ENCODE measurements at places on chromosomes 12 and 14. TPM values are rescaled to one million over a fixed set of nuclear protein-coding genes. Genes with fewer than 3 reads are reported as not detected.

GRCh38 chr14:102906616-102907302 lies 15.7 kb upstream of the AMN start:
- DNase-seq: no peak

DNA sequence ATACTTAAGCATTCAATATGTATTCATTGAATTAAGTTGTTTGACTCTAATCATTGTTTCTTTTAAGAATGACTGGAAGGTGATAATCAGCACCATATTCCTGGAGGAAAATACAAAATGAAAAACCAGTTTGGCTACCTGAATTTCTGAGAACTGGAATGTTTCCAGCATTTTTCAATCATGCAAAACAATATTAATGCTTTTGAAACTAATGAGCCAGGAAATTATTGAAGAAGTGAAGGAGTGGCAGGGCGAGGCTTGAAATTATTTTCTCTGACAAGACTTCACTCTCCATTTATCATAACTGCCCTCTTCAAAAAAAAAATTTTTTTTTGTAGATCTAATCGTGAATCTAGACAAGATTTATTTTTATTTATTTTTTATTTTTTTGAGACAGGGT lies 19.0 kb downstream of the TMEM19 start:
- DNase-seq: no peak

- DNase-seq: no peak
These were observed 1.9 kb downstream of the SRSF5 start for GRCh38 chr14:69768873-69769272.

DNA sequence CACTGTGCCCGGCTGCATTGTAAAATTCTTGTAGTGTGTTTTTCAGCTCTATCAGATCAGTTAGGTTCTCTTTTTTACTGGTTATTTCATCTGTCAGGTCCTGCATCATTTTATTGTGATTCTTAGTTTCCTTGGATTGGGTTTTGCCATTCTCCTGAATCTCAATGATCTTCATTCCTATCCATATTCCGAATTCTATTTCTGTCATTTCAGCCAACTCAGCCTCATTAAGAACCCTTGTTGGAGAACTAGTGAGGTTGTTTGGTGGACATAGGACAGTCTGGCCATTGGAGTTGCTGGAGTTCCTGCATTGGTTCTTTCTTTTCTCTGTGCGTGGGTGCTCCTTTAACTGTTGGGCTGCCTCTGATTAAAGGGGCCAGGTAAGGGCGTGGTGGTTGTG lies 5.6 kb upstream of the C1S start:
- DNase-seq: no peak

GRCh38 chr12:24746006-24746671 lies 202.8 kb downstream of the BCAT1 start:
- no peak for DNase-seq

DNA sequence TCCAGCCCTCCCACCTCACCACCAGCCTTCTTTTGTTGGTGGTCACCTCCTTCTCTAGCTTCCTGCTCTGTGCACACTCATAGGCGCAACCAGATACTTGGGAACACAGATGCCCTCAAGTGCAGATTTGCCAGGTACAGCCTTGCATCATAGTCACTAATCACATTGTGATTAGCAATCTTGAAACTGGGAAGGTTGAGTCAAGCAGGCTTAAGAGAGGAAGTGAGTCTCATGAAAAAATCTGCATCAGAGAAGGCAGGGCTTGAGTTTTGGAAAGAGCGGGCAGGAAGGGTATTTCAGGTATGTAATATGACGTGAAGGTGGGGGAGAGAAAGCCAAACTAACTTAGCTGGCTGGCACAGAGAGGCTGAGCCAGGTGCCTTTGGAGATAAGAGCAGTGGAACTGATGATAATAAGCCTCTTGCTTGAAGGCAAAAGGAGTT lies 2.7 kb upstream of the RABGGTA start:
- DNase-seq: no peak

DNA sequence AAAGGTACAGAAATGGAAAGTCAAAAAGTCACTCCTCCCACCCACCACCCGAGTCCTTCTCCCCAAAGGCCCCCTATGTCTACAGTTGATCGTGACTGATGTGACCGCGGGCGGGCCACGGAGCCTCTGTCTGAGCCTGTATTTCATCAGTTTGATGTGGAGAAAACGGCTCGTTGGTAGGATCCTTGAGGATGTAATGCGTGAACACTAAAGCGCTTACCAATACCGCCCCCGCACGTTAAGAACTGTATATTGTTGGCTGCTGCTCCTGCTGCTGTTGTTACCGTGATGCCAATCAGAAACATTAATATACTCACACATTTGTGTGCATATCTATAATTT lies 24.6 kb upstream of the UBC start:
- DNase-seq: no peak

GRCh38 chr14:61925043-61925442 lies 162.8 kb downstream of the SNAPC1 start:
- DNase-seq: no peak

- DNase-seq: no peak
These were observed 73.1 kb downstream of the WDR20 start for GRCh38 chr14:102212845-102213244.

GRCh38 chr12:22231078-22231477 lies 103.4 kb downstream of the ST8SIA1 start:
- no peak for DNase-seq

- no peak for DNase-seq
These were observed 311.1 kb downstream of the TMEM121 start for GRCh38 chr14:105837349-105838063.

- DNase-seq: no peak
These were observed 206.6 kb downstream of the KIF26A start for GRCh38 chr14:104344818-104345620.

GRCh38 chr12:77213319-77213718 lies 147.9 kb upstream of the E2F7 start:
- no peak for DNase-seq

- no peak for DNase-seq
These were observed 196.2 kb upstream of the NUDT4 start for GRCh38 chr12:93181409-93181965.

GRCh38 chr12:70660620-70661219 lies 23.5 kb upstream of the PTPRB start:
- peak; percentile 78 for DNase-seq

- DNase-seq: no peak
These were observed 792.3 kb downstream of the TMEM121 start for GRCh38 chr14:106318700-106319099.

DNA sequence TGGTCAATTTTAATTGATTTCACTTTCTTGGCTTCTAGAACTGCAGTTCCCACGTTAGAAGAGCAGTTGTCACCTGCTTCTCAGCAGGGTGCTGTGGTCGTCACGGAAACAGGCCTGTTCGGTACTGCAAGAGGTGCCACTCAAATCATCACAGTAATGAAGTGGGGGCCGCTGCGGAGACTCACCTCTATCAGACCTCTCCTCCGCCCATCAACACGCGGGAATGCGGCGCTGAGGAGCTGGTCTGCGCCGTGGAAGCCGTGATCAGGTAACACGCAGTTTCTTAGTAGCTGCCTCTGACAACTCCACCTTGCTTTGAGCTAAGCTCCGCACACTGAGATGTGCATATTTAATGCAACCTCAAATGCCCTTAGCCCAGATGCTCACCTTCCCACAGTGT lies 107.2 kb downstream of the UNC79 start:
- no peak for DNase-seq

GRCh38 chr14:55976655-55977054 lies 141.6 kb upstream of the PELI2 start:
- no peak for DNase-seq

DNA sequence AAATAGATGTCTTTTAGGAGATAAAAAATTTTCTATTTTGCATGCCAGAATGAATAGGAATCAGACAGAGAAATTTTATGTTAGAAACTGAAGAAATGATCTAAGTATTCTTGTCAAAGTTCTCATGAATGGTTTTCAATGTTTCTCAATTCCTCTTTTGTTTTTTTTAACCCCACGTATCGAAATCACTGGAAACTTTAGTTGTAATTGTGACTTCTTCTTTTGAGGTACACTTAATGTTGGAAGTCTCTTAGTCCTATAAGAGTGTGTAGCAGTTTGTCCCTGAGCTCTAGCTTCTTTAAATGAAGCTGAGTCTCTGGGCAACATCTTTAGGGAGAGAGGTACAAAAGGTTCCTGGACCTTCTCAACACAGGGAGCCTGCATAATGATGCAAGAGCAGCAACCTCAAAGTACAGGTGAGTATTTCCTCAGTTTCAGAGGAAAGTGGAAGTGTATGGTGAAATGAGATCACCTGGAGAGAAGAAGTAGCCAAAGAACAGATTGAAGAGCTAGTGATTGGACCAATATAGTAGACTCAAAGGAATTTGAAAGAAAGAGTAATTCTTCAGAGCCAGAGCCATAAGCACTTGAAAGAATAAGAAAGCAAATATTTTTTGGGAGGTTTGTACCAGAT lies at the start of gene CLEC6A:
Gene CLEC6A, plus strand, starts transcription at position 236 of the 634 bp plus-strand sequence. Its CDS starts 150 bp downstream, at position 386.
- DNase-seq: no peak

DNA sequence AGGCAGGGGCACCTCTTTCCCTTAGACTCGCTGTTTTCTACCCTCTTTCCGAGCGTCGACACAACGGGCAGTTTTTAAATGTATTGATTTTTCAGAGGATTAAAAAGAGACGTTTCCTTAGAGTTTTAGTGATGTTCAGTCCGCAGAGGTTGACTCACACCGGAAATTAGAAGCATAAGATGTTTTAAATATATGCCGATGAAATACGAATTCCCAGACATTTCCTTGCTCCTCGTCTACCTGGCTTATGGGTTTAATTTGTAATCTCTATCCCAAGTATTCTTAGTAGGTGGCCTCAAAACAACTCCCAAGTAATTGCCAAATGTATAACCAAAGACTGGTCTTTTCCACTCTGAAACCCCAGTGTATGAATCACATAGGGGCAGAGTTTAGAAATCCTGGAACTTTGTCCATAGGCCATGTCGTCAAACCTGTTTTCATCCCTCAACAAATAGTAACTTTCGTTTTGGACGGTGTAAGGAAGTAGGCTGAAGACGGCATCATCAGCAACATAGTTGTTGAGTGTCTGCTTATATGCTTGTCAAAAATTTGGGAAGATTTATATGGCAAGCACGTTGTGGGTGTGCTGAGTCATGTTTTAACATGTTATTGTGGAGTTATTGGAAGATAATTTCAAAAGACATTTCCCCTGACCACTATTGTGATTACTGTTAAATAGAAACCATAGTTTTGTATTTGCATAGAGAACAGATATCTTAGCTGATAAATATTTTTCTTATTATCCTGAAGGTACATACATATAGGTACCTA lies 824 bp downstream of the TBK1 start:
- peak; percentile 34 for DNase-seq

- DNase-seq: no peak
These were observed 42.8 kb upstream of the CPM start for GRCh38 chr12:68975811-68976210.

- DNase-seq: no peak
These were observed 19.7 kb upstream of the DUSP16 start for GRCh38 chr12:12582193-12582881.

GRCh38 chr12:52197371-52198231 lies 5.8 kb upstream of the KRT80 start:
- DNase-seq: no peak

DNA sequence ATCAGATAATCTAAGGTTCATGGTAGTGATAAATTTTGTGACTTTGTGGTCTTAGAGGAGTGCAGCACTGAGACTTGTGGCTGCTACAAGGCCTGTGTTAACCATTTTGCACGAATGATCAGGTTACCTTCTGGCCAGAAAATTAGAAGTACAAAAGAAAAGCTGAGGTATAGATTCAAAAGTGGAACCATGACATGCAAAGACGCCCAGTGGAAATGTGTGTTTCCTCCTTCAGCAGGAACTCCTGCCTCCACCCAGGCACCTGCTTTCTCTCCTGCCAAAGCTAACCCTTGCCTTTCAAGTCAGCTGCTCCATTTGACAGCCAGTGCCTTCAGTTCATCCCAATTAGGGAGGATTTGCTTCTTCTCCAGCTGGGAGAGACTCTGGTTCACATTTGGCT lies 10.1 kb downstream of the PDE6H start:
- no peak for DNase-seq

DNA sequence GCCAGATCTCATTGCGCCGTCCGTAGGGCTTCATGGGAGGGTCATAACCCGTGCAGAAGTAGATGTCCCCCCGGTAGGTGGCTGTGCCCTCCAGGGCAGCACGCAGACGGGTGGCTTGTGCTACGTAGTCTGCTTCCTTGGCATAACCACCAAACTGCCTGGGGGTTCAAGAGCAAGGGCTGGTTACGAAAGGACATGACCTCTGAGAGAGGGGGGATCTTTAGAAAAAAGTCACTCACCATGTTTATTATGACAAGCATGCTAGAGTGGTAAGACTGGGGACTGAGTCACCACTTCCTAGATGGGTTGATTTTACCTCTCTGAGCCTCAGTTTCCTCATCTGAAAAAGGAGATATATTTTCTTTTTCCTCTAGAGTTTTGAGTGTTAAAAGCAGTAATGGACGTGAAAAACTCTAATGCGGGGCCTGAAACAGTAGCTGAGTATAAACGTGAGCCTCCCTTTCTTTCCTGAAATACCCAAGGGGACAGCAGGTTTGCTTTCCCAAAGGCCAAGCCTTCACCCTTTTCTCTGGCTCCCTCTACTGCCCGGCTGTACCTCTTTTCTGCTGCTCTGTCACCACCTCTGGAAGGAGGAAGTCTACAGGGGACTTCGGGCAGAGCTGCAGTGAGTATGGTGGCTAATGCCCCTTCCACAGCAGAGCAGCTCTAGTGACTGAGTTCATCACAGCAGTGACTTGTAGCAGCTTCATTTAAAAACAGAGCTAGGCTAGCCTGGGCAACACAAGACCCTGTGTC lies 23.5 kb upstream of the GPRC5D start:
- DNase-seq: no peak

Gene BCL11B
- polyA plus RNA-seq: not detected

Gene PYGL
- 36.4 TPM for polyA plus RNA-seq

Gene CLEC1A
- 0.80 TPM for polyA plus RNA-seq

Gene TAS2R19
- 0.33 TPM for polyA plus RNA-seq

Gene CFAP73
- not detected for polyA plus RNA-seq

Gene USP44
- polyA plus RNA-seq: 1.2 TPM

Gene STAC3
- 0.12 TPM for polyA plus RNA-seq

Gene GZMB
- not detected for polyA plus RNA-seq

Gene PLCZ1
- not detected for polyA plus RNA-seq

Gene SOAT2
- polyA plus RNA-seq: 0.34 TPM
